ENCODE measurements at places on chromosomes 3 and 15.

- no peak for DNase-seq
Measured at GRCh38 chr15:91924837-91925495, 71.5 kb downstream of the SLCO3A1 start.

DNA sequence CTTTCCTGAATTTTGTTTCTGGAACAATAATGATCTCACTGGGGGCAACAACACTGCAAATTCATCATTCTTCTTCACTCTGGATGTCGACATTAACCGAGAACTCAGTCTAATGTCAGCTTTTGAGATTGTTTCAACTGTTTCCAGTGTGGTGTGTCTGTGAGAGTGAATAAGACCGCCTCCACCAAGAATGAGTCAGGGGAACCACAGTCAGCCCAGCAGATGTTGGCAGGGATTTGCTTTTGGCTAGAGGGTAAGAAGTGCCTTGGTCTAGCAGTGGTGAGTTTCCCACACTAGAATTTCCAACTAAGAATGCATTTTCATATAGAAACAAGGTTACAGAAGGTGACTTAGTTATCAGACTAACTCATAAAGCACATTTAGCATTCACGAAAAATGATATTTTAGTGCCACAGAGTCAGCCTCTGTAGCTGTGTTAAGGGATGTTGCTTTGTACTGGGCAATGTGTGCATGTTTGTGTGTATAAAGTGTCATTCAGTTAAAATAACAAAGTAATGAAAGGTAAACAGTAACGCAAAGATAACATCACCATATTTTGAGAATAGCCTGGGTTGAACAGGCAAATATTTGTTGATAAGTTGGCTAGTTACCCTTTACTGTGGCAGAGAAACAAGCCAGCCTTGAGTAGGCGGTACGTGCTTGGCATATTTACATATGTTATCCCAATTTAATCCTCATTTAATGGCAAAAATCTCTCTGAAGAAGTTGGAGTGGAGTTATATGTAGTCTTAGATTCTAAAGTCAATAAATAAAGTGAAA lies 33.8 kb downstream of the DRD3 start:
- DNase-seq, result no peak

- DNase-seq, result no peak
Measured at GRCh38 chr3:167830007-167830406, 94.5 kb downstream of the SERPINI1 start.

DNA sequence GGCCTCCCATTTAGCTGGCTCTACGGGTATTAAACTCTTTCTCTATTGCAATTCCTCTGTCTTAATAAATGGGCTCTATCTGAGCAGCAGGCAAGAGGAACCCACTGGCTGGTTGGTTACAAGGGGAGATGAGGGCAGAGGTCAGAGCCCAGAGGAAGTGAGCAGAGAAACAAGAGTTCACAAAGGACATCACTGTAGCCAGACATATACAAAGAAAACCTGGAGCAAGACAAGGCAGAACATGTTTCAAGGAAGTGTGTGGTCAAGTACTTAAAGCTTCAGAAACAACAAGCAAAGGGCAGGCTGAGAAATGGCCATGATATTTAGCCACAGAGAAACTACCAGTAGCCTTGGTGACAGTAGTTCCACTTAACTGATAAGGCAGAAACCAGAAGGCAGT lies 24.3 kb downstream of the SUSD5 start:
- no peak for DNase-seq

DNA sequence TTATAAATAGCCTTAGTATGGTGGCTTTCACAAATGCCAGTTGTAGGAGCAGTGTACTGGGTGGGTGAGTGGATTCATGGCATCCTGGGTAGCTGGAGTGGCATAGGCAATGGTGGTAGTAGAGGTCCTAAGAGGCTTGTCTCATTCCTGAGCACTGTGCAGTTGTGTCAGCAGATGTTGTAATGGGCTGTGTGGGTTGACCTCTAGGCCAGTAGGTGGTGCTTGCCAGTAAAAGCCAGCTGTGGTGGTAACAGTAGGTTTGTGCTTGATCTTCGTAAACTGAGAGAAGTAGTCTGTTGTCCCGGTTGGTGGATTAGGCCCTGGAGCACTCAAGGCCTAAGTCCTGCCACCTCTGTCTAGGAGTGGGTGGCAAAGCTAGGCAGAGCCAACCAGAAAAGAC lies 149.7 kb upstream of the SUCLG2 start:
- no peak for DNase-seq

GRCh38 chr3:94716326-94717018 lies 653.6 kb downstream of the NSUN3 start:
- DNase-seq, result no peak

DNA sequence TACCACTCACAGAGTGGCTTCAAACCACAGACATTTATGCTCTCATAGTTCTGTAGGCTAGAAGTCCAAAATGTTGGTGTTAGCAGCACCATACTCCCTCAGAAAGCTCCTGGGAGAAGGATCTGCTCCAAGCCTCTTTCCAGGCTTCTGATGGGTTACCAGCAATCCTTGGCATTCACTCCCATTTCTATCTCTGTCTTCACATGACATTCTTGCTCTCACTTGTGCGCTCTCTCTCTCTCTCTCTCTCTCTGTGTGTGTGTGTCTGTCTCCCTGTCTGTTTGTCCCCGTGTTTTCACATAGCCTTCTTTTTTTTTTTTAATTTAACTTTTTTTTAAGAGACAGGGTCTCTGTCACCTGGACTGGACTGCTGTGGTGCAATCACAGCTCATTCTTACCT lies 26.3 kb downstream of the CDAN1 start:
- DNase-seq, result no peak

DNA sequence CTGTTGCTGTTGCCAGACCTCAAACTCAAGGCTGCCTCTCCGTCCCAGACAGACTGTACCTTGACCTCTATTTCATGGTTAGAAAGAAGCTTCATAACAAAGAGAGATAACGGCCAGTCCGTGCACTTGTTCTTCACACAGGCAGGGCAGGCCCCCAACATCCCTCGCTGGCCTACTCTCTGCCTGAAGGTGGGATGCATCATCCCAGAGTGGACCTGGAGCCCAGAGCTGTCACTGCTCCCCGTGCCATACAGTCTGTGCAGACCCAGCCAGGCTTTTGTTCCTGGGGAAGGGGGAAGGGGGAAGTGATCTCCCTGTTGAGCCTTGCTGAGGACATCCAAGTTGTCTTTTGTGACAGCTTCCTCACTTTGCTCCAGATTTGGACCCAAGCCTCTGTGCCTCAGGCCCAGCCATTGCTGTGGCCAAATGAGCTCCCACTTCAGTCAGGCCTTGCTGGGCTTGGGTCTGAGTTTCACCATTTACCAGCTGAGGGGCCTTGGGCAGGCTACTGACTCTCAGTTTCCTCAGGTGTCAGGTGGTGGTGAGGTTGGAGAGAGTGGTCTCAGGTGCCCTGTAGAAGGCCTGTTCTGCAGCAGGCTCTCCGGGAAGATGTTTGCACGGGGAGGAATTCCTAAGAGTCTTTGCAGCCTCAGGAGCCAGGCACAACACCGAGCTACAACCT lies 141.6 kb downstream of the DNAJB8 start:
- DNase-seq, result no peak

DNA sequence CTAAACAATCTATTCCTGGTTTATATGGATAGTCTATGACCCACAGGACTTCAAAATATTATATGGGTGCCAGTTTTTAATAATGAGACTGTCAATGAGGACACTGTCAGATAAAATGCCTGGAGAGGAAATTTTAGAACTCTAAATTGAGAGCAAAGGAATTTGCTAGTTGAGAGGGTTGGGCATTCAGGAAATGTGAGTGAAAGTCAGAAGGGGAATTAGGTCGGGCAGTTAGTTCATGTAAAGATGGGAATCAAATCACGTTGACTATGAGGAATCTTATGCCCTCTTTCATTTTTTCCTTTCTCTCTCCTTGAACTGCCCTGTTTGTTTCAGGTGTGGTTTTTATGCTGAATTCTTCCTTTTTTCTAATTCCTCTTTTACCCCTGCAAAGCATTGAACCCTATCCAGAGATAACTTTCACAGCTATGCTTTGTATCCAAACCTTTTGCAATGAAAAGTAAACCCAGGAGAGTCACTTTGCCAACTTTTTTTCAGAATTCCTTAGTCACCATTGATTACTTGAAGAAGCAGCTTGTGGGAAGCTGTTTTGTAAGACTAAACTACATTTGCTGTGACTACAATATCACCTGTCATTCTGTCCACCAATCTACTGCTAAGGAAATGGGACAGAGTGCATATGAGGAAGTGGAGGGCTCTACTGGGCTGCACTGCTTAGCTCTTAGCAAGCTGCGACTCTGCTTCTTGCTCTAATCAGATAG lies 27.8 kb downstream of the CHP1 start:
- DNase-seq, result no peak

GRCh38 chr15:39581793-39582285 lies 960 bp downstream of the THBS1 start:
- peak; percentile 13 for DNase-seq

GRCh38 chr15:75455424-75455981 lies 4.0 kb upstream of the SIN3A start:
- DNase-seq, result peak; percentile 68

DNA sequence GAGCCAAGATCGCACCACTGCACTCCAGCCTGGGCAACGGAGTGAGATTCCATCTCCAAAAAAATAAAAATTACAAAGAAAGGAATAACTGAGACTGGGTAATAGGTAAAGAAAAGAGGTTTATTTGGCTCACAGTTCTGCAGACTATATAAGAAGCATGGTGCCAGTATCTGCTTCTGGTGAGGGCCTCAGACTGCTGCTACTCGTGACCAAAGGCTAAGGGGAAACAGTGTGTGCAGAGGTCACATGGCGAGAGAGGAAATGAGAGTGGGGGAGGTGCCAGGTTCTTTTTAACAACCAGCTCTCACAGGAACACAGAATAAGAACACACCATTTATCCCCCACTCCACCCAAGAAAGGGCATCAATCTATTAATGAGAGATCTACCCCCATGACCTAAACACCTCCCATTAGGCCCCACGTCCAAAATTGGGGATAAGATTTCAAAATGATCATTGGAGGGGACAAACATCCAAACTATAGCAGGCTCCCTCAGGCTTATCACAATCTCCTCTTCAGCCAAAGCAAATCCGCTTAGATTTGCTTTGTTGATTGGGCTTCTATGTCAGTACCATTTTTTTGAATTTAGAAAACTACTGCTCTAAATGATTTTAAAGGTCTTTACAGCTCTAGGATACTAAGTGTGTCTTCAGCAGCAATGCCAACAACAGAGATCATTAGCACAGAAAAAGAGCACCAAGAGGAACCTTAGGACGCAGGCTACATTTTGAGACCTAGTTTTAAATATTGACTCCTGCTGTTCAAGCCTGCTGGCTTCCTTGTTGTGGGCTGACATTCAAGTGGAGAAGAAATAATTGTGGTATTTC lies 84.2 kb upstream of the TBL1XR1 start:
- no peak for DNase-seq

- DNase-seq, result no peak
Measured at GRCh38 chr3:44952689-44953088, 23.3 kb downstream of the ZDHHC3 start.

DNA sequence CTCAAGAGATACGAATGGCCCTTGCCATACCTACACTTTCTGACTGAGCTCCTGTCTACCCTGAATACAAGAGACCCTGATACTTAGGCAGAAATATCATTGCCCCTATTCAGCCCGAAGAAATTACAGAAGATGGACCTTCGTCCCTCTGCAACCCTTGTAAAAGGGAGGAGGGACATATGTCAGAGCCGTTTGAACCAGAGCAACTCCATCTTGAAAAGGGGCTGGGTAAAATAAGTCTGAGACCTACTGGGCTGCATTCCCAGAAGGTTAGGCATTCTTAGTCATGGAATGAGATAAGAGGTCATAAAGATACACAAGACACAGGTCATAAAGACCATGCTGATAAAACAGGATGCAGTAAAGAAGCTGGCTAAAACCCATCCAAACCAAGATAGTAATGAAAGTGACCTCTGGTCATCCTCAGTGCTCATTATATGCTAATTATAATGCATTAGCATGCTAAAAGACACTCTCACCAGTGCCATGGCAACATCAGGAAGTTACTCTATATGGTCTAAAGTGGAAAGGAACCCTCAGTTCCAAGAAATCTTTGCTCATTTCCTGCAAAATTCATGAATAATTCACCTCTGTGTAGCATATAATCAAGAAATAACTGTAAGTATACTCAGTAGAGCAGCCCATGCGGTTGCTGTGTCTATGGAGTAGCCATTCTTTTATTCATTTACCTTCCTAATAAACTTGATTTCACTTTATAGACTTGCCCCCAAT lies 49.7 kb upstream of the GPD1L start:
- no peak for DNase-seq

DNA sequence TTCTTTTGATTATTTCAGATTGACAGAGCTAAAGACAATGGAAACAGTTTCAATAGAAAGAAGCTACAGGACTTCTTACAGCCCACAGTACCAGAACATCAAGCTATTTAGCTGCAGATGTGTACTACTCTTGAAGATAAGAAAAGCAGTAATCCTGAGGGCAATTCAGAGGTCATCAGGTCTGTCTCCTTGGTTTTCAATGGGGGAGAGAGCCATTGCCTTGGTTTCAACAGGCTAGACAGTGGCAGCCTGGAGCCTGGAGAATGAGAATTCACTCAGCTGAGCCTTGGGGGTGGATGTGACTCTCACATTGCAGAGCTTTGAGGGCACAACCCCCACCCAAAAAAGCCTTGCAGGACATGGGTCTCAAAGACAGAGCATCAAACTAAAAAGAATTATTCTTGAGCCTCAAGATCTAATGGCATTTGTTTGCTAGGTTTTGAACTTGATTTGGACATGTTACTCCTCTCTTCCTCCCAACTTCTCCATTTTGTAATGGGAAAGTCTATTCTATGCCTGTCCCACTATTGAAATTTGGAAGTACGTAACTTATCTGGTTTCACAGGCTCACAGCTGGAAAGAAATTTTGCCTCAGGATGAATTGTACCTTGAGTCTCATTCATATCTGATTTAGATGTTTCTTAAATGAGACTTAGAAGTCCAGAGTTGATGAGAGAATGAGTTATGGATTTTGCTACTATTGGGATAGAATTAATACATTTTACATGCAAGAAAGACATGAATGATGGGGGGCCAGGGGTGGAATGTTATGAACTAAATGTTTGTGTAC lies 36.9 kb downstream of the PLSCR1 start:
- no peak for DNase-seq

DNA sequence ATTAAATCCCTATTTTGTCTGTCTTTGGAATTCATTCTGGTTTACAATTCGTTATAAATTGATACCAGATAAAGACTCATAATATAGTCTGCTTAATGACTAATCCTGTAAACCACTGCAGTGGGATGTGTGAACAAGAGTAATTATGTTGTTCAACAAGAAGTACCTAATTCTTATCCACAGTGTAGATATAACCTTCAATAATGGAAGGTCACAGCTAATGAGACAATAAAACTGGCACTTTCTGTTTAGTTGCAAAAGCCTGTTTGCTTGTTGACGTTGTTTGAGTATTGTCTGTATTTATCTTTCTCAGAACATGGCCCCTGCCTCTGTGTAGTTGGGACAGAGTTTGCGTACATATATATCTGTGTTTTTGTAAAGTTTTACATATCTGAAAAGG lies 26.7 kb downstream of the PIAS1 start:
- no peak for DNase-seq
